ENCODE measurements at places on chromosomes 16 and 17. TPM values are rescaled to one million over a fixed set of nuclear protein-coding genes. Genes with fewer than 3 reads are reported as not detected.

DNA sequence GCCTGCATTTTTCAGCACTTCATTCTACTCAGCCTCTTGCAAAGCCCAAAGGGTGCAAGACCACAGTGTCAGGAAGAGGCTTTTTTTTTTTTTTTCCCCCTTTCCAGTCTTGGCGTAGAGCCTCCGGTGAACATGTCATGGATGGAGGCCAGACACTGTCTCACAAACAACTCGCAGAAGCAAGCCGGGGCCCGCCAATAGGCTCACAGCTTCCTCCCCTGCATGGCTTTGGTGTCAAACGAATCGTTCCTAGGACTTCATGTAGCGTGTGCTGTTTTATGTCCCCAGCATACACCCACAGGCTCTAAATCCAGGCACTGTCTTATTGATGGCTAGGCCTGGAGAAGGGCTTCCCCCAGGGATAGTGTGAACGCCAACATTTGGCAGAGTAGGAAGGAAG is 457.7 kb upstream of the MAF start:
- no peaks in the 10 kb centered on the region for H3K4me1 ChIP-seq
- no peaks in the 10 kb centered on the region for H3K36me3 ChIP-seq
- no peak for DNase-seq
- H3K27me3 ChIP-seq, result no peaks in the 10 kb centered on the region
- H3K4me3 ChIP-seq, result no peak overlapping the region

The CMTM2 gene
- 0.80 TPM for polyA plus RNA-seq

DNA sequence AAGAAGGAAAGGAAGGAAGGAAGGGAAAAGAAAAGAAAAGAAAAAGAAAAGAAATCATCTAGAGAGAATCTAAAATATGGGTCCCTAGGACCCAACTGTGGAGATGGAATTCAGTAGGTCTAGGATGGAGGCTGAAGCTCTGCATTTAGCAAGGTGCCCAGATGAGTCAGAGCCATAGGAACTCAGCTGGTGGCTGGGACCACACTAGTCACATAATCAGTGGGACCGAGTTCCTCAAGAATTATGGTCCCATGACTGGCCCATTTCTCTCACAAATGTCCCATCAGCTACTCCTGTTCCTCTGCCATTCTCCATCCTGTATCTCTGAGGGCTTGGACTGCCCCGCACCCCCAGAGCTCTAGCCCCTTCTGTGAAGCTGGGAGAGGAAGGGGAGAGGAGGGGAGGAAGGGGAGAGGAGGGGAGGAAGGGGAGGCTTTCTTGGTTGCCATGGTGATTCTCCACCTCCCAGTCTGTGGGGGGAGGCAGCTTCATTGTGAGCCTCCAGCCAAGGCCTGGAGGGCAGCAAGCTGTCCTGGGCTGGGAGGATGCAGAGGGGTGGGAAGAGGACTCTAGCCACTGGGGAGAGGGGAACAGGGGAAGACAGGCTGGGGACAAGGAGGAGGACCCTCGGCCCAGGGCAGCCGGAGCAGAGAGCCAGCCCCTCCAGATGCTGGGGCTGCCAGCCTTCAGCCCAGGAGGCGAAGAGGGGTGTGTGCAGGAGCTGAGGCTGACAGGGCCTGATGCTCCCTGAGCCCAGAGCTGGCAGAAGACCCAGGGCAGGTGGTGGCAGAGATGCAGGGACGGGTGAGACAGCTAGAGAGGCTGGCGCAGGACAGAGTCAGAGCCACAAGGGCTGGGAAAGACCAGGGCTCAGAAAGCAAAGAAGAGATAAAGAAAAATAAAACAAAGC is 37.8 kb upstream of the LHX1 start:
- no peak overlapping the region for H3K27ac ChIP-seq
- no peaks in the 10 kb centered on the region for H3K27me3 ChIP-seq
- DNase-seq, result no peak
- H3K36me3 ChIP-seq, result no peaks in the 10 kb centered on the region
- no peak overlapping the region for H3K4me3 ChIP-seq

DNA sequence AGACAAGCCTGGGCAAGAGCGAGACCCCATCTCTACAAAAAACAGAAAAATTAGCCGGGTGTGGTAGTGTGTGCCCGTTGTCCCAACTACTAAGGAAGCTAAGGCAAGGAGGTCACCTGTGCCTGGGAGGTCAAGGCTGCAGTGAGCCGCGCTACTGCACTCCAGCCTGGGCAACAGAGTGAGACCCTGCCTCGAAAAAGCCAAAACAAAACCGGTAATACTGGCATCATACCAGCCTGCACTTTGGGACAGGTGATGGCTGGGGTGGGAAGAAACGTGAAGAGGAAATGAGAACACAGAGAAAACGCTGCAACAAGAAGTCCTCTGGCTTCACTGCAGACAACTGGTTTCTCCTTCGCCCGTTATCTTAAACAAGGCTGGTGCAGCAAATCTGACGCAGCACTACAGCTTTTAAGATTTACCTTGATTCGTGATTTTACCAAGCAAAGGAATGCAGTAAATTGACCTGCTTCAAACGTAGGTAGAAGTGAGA is 725 bp upstream of the CASC3 start:
- H3K36me3 ChIP-seq, result no peaks in the 10 kb centered on the region
- no peaks in the 10 kb centered on the region for H3K27me3 ChIP-seq
- H3K4me3 ChIP-seq, result peak overlapping the region; percentile 60
- H3K27ac ChIP-seq, result peak overlapping the region; percentile 95
- peak; percentile 35 for DNase-seq

GRCh38 chr16:85136213-85136701 is 24.0 kb upstream of the CIBAR2 start:
- peak overlapping the region; percentile 99 for H3K27ac ChIP-seq
- no peaks in the 10 kb centered on the region for H3K36me3 ChIP-seq
- H3K4me3 ChIP-seq, result peak overlapping the region; percentile 58

DNA sequence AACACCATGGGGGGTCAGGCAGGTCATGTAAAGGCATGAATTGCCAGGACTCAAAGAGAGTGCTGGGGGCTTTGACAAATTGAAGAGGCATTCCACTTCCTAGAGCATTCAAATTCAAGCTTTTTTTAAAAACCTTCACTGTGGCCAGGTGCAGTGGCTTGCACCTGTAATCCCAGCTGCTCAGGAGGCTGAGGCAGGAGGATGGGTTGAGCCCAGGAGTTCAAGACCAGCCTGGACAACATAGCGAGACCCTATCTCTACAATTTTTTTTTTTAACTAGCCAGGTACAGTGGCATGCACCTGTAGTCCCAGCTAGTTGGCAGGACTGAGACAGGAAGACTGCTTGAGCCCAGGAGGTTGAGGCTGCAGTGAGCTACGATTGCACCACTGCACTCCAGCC is 17.2 kb downstream of the ABCC12 start:
- no peaks in the 10 kb centered on the region for H3K27me3 ChIP-seq
- H3K36me3 ChIP-seq, result no peaks in the 10 kb centered on the region
- H3K4me1 ChIP-seq, result no peaks in the 10 kb centered on the region
- DNase-seq, result no peak
- H3K4me3 ChIP-seq, result no peak overlapping the region

The ATP2A3 gene
- 26.1 TPM for polyA plus RNA-seq

- H3K4me1 ChIP-seq, result peaks cover 12% of the 10 kb centered on the region
- no peaks in the 10 kb centered on the region for H3K36me3 ChIP-seq
- no peak overlapping the region for H3K27ac ChIP-seq
- DNase-seq, result peak; percentile 48
Observed at GRCh38 chr16:77212741-77213541, 13.7 kb downstream of the SYCE1L start.

The TPSG1 gene
- polyA plus RNA-seq, result not detected

DNA sequence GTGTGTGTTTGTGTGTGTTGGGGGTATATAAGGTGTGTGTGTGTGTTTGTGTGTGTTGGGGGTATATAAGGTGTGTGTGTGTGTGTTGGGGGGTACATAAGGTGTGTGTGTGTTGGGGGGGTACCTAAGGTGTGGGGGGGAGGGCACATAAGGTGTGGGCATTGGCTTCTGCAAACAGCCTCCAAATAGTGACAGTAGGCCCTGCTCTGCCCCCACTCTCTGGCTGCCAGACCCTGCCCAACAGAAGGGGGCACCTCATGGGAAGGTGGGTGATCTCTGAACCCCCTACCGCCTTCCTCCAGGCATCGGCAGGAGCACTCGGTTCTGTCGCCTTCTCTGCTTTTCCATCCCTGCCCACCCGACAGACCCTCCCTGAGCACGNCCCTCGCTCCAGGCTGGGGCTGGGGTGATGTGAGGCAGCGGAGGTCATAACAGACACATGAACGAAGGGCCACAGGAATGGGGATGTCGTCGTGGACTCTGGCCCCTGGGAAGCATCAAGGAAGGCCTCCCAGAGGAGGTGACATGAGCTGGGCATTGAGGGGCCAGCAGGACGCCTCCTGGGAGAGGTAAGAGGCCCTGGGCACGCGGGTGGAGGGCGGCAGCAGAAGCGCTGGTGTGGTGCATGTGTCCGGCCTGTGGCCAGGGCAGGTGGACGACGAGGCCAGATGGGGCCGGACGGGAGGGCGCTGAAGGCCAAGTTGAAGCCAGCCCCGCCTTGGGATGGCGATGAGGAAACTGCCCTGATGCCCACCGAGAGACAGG is 136.6 kb upstream of the RPH3AL start:
- H3K27ac ChIP-seq, result no peak overlapping the region
- H3K4me3 ChIP-seq, result no peak overlapping the region
- H3K4me1 ChIP-seq, result peaks cover 14% of the 10 kb centered on the region
- H3K36me3 ChIP-seq, result no peaks in the 10 kb centered on the region
- DNase-seq, result no peak
- no peaks in the 10 kb centered on the region for H3K27me3 ChIP-seq

- H3K27ac ChIP-seq, result no peak overlapping the region
- H3K27me3 ChIP-seq, result no peaks in the 10 kb centered on the region
- no peak overlapping the region for H3K4me3 ChIP-seq
- H3K36me3 ChIP-seq, result no peaks in the 10 kb centered on the region
- H3K4me1 ChIP-seq, result peaks cover 39% of the 10 kb centered on the region
- no peak for DNase-seq
Observed at GRCh38 chr16:89343501-89344457, 126.3 kb downstream of the ZNF778 start.

The FAM171A2 gene
- polyA plus RNA-seq, result 0.13 TPM

The GAS2L2 gene
- polyA plus RNA-seq, result not detected

The IL34 gene
- 35.0 TPM for polyA plus RNA-seq

DNA sequence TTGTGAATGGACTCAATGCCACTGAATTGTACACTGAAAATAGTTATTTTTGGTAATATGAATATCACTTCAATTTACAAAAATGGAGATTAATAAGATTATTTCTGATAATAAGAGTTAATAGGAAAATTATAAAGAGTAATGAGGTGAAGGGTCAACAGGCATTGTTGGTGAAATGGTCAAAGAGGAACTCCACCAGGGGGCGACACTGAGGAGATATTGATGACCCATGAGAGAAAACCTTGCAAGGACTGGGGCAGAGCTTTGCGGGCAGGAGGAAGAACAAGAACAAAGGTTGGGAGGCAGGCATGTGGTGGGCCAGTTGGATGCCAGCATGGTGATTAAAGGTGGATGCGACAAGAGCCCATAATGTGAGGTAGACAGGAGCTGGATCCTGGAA is 74.0 kb upstream of the XYLT1 start:
- DNase-seq, result no peak
- no peak overlapping the region for H3K4me3 ChIP-seq
- no peaks in the 10 kb centered on the region for H3K4me1 ChIP-seq
- no peaks in the 10 kb centered on the region for H3K36me3 ChIP-seq
- H3K27ac ChIP-seq, result no peak overlapping the region
- no peaks in the 10 kb centered on the region for H3K27me3 ChIP-seq

- H3K27ac ChIP-seq, result no peak overlapping the region
- DNase-seq, result no peak
- no peak overlapping the region for H3K4me3 ChIP-seq
- no peaks in the 10 kb centered on the region for H3K27me3 ChIP-seq
- no peaks in the 10 kb centered on the region for H3K4me1 ChIP-seq
Observed at GRCh38 chr16:3075523-3075915, 10.1 kb downstream of the IL32 start.

- peaks cover 23% of the 10 kb centered on the region for H3K4me1 ChIP-seq
- no peaks in the 10 kb centered on the region for H3K36me3 ChIP-seq
- peak overlapping the region; percentile 26 for H3K27ac ChIP-seq
Observed at GRCh38 chr16:87375426-87376135, 8.0 kb downstream of the FBXO31 start.

GRCh38 chr17:59669411-59669810 is 37.8 kb downstream of the PTRH2 start:
- H3K27ac ChIP-seq, result no peak overlapping the region
- peaks cover 10% of the 10 kb centered on the region for H3K4me1 ChIP-seq
- no peak overlapping the region for H3K4me3 ChIP-seq
- no peak for DNase-seq
- no peaks in the 10 kb centered on the region for H3K27me3 ChIP-seq

GRCh38 chr16:11411059-11411550 is 65.8 kb downstream of the RMI2 start:
- no peaks in the 10 kb centered on the region for H3K27me3 ChIP-seq
- H3K4me1 ChIP-seq, result no peaks in the 10 kb centered on the region
- no peak overlapping the region for H3K27ac ChIP-seq
- no peak for DNase-seq
- H3K36me3 ChIP-seq, result no peaks in the 10 kb centered on the region

DNA sequence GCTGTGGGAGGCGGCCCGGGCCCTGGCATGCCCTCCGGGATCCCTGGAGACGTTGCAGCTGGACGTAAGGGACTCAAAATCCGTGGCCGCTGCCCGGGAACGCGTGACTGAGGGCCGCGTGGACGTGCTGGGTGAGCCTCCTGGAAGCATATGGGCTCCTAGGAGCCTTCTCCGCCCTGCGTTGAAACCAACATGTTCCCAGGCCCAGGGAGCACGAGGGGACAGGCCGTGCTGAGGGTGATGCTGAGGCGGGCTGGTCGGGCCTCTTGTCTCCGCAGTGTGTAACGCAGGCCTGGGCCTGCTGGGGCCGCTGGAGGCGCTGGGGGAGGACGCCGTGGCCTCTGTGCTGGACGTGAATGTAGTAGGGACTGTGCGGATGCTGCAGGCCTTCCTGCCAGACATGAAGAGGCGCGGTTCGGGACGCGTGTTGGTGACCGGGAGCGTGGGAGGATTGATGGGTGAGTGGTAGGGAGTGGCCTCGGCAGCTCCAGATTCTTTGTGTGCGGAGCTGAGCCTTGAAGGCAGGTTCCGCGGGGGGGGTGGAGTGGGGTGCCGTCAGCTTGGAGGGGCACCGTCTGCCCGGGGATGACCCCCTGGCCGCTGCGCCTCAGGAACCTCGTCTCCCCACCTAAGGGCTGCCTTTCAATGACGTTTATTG is 567 bp downstream of the HSD17B1 start:
- peaks cover 26% of the 10 kb centered on the region for H3K4me1 ChIP-seq
- H3K27ac ChIP-seq, result no peak overlapping the region
- no peaks in the 10 kb centered on the region for H3K27me3 ChIP-seq
- no peaks in the 10 kb centered on the region for H3K36me3 ChIP-seq

The ALDH3A1 gene
- 0.98 TPM for polyA plus RNA-seq

DNA sequence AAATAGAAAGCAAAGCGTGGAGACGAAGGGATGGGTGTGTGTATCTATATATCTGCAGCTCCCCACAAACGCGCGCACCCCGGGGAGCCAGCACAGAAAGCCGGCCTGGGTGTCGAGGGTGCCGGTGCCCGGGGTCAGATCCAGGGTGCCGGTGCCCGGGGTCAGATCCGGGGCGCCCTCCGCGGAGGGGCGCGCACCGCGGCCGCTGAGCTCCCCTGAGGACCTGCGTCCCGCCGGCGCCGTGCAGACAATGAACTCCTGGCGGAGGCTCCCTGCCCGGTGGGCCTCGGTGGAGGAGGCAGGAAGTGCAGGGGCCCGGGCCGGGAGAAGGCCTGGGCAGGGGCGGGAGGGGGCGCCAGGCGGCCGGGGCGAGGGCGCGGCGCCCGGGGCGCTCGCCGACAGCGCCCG is 1.1 kb downstream of the ZNF423 start:
- H3K36me3 ChIP-seq, result no peaks in the 10 kb centered on the region
- peak; percentile 24 for DNase-seq
- no peaks in the 10 kb centered on the region for H3K27me3 ChIP-seq

The PRAC1 gene
- 2.7 TPM for polyA plus RNA-seq
